ENCODE measurements at places on chromosomes 16 and 17.

DNA sequence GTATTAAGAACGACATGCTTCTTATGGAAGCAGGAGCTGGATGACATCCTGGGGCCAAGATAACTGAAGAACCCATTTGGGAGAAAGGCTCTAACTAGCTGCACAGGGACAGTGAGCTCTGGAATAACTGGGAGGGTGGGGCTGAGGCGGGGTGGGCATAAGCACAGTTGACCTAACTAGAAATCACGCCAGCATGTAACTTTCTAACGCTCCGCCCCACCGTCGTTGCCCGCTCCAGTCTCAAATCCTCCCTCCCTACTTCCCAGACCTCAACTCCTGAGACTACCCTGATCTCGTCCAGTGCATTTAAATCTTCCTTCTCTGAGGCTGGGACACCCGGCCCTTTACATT, 436 bp downstream of the PHB1 start:
- no peak for DNase-seq

- no peak for DNase-seq
Observed at GRCh38 chr16:11025120-11025531, 80.8 kb downstream of the CLEC16A start.

- DNase-seq = no peak
Observed at GRCh38 chr17:81339534-81340296, 44.6 kb upstream of the SLC38A10 start.

DNA sequence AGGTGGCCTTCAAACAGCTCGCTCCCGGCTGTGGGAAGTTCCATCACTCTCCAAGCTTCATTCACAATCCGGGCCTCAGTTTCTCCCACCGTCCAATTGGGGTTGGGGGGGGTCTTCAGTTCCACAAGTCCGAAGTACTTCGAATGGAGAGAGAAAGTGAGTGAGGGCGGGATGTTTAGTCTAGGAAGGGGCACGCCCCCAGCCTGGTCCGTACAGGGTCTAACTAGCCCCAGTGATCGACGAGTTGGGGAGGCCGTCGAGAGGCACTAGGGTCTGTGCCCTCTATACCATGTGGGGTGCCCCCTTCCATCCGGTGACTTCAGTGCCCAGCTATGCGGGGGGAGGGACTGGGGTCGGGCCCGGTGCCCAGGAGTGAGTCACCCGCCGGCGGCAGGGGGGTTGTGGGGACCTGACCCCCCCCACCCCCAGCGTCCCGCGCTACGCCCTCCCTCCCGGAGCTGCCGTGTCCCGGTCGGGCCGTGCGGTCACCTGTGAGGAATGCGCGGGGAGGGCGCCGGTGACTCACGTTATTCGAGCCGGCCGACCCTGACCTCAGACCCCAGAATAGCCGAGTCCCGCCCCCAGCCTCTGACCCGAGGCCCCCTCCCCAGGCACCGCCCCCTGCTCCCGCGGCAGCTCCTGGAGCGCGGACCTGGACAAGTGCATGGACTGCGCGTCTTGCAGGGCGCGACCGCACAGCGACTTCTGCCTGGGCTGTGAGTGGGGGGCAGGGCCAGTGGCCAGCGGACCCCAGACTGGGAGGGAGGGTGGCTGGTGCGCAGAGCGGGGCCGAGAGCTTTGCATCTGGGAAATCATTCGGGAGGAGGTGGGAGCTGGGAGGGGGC, 658 bp downstream of the TNFRSF12A start:
- peak; percentile 74 for DNase-seq

GRCh38 chr16:53849585-53849984, 145.6 kb downstream of the FTO start:
- no peak for DNase-seq

GRCh38 chr16:80751167-80751566, 53.2 kb downstream of the CDYL2 start:
- no peak for DNase-seq

- no peak for DNase-seq
Observed at GRCh38 chr16:2048116-2048543, 345 bp downstream of the TSC2 start.

DNA sequence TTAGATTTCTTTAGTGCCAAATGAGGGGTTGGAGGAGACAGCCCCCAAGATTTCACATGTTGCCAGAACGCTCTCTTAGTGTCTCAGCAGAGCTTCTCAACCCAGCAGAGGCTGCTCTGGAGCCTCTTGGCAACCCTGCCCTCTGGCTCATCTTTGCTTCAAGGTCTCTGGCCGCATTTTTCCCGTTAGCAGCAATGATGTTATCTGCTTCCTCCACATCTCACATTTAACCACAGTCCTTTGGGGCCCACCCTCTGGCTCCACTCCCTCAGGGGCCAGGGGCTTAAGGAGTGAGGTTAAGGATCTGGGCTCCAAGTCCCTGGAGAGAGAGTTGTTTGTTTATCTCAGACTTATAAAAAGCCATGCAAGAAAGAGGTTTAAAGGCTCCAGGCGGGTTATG, 3.3 kb upstream of the XYLT1 start:
- DNase-seq = no peak

DNA sequence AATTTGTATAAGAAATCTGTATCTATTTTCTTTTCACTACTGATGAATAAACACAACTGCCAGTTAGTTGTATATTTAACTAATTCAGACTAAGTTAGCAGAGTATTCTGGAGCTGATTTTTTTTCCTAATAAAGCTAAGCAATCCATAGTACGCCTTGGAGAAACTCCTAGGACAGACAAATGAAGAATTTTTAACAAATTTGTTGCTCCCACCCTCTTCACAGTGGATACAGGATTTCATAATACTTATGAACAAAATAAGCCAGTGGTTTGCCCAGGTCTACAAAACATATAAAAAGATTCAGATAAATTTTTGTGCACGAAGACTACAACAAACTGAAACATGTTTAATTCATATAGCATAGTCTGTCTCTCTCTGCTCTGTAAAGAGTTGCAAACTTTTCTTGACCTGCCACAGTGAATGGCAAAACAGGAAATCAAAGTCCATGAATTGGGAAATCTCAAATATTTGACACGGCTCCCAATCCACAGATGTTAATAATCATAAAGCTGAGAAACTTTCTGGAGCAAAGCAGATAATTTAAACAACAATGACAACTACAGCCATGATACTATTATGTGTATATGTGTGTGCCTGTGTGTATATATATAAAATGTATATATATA, 594 bp upstream of the ABCA6 start:
- no peak for DNase-seq

DNA sequence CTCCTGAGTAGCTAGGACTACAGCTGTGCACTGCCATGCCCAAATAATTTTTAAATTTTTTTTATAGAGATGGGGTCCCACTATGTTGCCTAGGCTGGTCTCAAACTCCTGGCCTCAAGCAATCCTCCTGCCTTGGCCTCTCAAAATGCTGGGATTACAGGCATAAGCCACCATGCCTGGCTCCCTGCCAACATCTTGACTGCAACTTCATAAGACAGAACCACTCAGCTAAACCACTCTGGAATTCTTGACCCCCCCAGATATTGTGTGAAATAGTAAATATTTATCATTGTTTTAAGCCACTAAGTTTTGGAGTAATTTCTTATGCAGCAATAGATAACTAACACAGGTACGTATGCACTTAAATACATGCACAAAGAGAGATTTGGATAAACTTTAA, 26.0 kb downstream of the DYNLL2 start:
- DNase-seq = no peak

DNA sequence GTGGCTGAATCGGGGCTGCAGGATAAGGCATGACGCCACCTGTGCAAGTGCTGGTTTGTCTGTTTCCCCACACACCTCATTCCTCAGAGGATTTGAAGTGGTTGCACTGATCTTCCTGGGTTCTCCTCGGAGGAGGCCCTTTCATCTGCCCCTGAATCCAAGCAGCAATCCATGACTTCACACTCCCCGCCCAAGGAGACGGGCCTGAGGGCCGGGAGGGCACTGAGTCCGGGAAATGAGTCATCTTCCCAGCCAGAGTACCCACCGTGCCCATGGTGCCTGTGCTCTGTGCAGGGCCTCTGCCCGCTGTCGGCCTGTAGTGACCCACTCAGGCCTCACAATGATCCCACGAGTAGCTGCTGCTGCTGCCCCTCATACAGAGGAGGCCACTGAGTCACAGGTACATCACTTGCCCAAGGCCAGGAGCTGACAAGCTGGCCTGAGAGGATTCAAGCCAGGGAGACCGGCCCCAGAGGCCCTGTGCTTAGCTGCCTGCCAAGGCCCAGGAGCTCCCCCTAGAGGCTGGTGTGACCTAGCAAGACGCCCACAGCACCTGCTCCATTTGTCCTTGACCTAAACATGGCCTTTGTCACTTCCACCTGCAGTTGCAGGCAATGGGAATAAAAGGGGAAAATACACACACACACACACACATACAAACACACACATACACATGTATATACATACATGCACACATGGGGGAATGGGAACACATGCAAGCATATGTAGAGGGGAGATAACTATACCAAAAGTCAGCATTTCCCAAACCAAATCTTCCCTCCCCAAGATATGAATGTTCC, 240.0 kb downstream of the C16orf95 start:
- peak; percentile 17 for DNase-seq

GRCh38 chr16:53611179-53611696, 92.4 kb downstream of the RPGRIP1L start:
- DNase-seq = no peak

DNA sequence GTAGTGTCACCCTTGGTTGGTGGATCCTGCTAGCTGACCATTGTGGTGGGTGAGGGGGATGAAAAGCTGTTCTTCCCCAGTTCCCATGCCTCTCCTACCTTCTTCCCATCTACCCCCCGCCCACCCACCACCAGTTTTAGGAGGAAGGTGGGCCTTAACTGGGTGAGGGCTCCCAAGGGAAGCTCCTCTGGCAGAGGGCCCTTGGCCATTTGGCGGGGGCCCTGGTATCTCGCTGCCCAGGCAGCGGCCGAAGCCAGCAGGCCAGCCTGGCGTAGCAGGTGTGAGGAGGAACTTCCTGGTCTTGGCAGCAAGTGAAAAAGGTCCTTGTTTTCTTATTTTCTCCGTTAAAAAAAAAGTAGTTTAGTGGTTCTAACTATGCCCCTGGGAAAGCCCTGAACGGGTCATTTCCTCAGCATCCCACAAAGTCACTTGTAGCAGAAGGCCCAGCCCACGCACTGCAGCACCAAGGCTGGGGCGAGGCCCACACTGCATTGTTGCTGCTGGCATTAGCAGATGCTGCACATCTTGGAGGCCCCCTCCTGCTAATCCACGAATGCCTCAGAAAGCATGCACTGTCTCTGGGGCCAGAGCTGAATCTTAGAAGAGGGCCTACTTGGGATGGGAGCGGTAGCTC, 72.5 kb downstream of the MPRIP start:
- no peak for DNase-seq

- no peak for DNase-seq
Observed at GRCh38 chr17:1503699-1504098, 11.2 kb upstream of the MYO1C start.

DNA sequence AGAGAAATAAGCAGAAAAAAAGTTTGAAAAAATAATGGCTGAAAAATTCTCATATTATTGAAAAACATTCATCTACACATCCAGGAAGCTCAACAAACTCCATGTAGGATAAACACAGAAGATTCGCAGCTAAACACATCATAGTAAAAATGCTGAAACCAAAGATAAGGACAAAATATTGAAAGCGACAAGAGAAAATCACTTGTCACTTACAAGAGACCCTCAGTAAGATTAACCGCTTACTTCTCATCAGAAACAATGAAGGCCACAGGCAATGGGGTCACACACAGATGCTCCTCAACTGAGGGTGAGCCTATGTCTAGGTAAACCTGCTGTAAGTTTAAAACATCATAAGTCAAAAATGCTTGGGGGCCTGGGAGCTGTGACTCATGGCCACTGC, 38.1 kb upstream of the METRNL start:
- DNase-seq = no peak

DNA sequence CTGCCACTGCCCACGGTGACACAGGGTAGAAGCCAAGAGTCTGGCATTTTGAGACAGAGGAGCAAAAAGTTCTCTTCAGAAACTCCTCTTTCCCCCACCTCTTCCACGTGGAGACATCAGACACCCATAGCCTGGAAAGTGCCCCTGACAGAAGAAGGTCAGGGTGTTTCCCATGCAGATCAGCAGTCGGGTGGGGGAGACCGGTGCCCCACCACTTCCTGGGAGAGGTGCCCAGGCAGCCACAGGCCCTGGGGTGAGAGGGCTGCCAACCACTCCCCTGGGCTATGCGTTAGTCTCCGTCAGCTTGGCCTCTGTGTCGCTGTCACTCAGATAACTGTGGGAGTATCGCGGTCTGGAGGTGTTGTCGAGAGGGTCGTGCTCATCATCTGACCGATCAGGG, 31.5 kb downstream of the PIPOX start:
- DNase-seq = peak; percentile 9

- DNase-seq = peak; percentile 3
Observed at GRCh38 chr17:66542129-66542966, 239.9 kb downstream of the PRKCA start.

GRCh38 chr16:66052745-66053144, 313.7 kb upstream of the CDH5 start:
- DNase-seq = no peak

DNA sequence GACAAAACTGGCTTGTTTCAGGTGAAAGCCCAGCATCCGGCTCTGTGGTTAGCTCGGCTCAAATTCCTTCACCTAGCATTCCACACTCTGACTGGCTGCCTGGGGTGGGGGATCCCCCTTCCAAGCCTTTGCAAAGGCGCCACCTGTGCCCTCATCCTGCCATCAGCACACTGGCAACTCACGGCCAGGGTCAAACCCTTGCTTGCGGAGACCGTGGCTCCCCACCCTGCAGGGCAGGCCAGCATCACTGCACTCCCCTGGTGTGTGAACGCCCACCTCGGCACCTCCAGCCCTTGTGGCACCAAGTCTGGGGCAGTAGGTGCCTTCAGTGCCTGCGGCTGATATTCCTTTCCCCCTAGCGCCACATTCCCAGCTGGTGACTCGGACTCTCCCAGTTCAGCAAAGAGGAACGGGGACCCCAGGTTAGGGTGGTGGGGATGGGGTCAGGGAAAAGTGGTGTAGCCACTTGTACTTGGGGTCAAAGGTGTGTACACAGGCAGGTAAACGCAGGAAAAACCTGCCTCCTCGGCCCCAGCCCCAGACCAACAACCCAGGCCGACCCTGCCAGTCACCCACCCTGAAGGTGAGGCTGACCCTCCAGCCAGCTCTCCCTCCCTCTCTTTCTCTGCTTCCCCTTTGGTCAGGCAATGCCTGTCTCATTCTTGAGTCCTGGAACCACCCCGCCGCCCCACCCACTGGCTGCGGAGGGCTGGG, 1.1 kb downstream of the FLII start:
- peak; percentile 29 for DNase-seq

DNA sequence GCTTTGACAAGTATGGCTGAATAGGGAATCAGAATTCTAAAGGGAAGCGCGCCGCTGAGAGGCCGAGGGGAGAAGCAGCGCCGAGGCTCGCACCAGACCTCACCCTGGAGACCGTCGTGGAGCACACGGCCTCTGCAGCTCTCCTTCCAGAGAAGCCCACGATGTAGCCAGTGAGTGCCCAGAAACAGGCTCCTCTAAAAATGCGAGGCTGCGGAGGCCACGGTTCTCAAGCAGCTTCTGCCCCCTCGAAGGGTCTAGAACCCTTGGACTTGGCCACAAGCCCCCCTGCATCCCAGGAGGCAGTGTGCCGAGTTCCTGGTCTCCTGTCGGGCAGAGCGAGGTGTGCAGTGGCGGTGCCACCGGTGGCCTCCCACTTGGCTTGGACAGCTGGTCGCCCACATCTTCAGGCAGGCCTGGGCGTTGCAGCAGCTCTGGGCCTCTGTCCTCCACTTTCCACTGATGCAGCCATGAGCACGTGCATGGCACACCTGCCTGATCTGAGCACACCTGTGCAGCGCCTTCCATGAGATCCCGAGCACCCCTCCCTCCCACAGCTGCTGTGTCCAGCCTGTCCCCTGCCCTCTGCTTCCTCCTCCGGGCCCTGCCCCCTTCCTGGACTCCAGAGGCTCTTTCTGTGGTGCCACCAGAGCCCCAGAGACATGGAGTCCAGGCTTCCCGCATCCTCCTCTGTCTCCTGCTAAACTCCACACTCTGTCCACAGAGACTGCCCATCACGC, 18.9 kb upstream of the WDR45B start:
- DNase-seq = no peak

Data from CD4-positive, alpha-beta T cell treated with Interleukin-12 subunit alpha and Interleukin-12 subunit beta, for 1 hour (primary cell).